ENCODE measurements at places on chromosomes 6 and 20.
A peak's percentile ranks its signal among the peaks of the same experiment; 100 is the strongest.

DNA sequence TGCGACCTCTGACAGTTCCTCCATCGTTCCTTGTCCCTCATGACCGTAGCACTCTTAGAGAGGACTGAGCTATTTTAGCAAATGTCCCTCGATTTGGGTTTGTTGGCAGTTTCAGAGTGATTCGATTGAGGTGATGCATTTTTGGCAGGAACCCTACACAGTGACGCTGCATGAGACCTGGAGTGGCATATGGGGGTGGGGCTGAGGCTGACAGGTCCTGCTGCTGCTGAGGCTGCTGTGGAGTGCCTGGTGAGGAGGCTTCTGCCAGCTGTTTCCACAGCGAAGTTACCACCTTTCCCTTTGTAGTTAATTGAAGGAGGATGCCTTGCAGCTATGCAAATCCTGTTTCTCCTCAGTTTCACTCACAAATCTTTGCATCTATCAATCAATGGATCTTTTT, 19.8 kb downstream of the PXDC1 start:
- no peak for DNase-seq

GRCh38 chr20:13205425-13205824, 15.6 kb upstream of the ISM1 start:
- DNase-seq = no peak

- DNase-seq = peak; percentile 41
These were observed 61.7 kb downstream of the TCP11 start for GRCh38 chr6:35079311-35080000.

GRCh38 chr6:169269180-169270076, 15.8 kb upstream of the THBS2 start:
- peak; percentile 31 for DNase-seq

GRCh38 chr6:13733178-13733887, 21.7 kb upstream of the RANBP9 start:
- no peak for DNase-seq

DNA sequence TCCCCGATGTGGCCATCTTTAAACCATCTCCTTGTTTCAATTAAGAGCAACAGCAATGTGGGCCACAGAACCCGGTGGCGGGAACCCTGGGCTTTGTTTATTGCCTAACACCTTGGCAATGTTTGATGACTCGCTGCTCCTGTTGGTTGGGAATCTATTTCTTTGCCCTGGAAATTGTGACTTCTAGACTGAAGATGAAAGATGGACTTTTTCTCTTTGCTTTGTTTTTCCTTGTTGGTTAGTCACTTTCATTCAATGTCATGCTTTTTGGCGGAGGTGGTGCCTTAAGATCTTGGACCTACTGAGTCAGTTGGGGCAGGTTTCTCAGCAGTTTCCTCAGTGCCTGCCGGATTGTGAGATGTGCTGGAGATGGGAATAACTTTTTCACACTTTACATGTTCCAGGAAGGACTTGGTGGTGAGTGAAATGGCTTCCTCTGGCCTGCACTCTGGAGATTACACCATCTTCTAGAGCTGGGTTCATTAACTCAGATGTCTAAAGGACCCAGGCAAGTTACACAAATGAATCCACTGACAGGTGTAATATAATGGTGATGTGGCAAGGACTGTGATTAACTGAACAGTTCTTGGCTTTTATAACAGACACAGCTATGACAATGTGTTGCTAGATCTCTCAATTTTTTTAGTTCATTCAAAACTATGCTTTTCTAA, 56.3 kb downstream of the TSHZ2 start:
- DNase-seq = no peak

DNA sequence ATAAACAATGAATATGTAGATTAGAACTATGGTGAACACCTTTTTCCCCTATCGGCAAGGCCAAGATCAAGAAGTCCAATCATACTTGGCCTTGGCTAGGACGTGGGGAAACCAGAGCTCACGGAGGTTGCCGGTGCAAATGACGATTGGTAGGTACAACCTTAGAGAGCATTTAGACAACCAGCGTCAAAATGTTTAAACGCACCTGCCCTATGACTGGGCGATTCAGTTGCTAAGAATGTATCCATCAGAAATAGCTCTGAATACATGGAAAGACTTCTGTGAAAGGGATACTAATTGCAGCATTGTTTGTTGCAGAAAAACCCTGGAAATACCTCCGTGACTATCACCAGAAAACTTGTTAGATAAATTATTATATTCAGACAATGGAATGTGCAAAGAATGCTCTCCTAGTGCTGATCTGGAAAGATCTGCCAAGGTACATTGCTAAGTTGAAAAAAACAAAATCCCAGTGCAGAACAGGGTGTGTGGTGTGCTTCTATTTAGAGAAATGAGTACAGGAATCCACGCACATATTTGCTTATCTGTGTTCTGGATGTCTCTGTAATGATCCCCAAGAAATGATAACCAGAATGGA, 48.0 kb upstream of the PTPN1 start:
- no peak for DNase-seq

DNA sequence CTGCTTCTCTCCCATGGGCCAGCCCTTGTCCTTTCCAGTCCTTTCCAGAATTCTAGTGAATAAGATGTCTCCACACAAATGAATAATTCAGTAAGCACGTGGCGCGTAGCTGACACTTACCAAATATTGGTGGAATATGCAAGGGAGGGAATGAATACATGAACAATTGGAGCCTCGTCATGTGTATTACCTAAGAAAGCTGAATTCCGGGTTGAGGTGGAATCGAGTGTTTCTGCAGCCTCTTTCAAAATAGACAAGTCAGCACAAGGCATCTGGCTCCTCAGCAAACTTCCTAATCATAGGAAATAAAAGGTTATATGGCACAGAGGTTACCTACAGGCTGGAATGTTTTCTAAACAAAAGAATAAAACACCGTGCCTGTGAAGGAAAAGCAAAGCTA, 47.0 kb upstream of the NT5E start:
- DNase-seq = no peak

- DNase-seq = no peak
These were observed 95.9 kb downstream of the SSR1 start for GRCh38 chr6:7216941-7217621.

DNA sequence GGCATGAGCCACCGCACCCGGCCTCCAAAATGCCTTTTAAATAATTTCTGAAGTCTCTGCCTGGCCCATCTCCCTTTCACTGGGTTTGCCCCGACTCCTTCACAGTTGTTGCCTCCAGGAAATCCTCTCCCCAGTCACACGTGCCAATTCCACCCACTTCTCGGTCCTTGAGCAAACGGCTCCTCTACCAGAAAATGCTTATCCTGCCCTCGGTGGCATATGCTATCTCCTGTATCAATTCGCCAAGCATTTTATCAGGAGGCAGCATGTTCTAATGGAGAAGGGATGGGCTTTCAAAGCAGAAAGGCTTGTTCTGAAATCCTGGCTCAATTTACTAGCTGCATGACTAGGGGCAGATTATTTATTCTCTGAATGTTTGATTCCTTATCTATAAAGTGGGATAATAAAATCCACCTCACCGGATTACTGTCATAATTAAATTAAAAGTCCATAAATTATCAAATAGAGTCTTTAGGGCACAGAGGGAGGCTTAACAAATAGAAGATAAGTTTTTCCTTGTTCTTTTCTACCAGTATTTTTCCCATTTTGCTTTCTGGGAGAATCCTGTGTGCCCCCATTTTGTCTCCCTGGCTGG, 66.3 kb downstream of the PPP1R3G start:
- DNase-seq = no peak

- DNase-seq = no peak
These were observed at the start of gene DCDC2 for GRCh38 chr6:24357336-24358218. Gene DCDC2 (minus strand): TSS chr6:24358059. CDS start chr6:24357750, 309 bp downstream.

DNA sequence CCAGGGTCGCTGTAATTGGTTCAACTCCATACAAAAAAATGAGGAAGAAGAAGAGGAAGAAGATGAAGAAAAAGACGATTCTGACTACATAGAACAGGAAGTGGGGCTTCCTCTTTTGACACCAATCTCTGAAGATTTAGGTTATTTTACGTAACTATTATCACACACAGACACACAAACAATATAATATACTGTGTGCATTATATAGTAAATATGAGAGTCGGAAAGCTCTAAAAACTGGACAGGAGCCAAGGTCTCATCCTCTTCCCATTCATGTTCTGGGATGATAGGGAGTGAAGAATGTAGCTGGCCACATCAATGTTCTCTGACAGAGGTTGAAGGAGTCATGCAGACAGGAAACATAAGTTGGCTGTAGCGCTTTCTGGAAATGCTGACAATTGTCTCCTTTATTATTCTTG, 13.3 kb downstream of the RSPH4A start:
- DNase-seq = no peak

DNA sequence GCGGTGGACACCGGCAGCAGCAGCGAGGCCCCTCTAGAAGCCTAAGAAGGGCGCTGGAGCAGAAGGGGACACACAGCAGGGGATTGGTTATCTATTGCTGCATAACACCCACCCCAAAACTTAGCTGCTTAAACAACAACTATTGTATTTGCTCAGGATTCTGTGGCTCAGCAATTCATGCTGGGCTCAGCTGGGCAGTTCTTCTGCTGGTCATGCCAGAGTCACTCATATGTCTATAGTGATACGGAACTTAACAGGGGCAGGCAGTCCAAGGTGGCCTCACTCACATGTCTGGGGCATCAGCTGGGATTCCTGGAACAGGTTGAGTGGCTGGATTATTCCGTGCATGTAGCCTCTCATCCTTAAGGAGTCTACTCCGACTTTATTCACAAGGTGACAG, 17.6 kb upstream of the PPP1R16B start:
- no peak for DNase-seq

DNA sequence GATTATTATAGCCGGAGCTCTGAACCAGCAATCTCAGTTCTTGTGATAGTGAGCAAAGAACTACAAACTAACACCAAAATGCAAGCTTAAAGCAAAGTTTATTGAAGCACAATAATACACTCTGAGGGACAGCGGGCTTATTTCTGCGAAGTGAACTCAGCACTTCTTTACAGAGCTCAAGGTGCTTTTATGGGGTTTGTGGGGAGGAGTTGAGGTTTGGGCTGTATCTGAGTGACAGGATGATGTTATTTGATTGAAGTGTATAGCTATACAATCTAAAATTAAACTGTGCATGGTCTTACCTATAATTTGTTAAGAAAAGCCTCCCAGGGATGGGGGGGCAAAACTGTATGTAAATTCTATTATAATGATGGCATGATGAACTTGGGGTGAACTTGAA, 1.0 kb upstream of the HFE start:
- DNase-seq = no peak

DNA sequence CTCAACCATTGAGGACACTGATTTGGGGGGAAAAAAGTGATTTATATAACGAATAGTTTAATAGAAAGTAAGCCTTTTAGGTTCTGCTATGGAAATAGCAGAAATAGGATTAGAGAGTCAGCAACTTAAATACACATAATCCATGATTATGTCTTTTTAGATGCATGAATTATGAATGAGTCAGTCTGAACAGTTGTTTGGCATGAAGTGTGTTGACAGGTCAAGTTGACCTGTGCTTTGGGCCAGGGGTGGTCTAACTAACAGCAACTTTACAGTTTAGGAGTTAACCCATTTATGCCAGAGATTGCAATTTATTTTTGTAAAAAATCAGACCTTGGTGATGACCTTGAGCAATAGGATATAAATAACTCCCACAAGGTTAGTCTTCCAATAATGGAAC, 191.3 kb downstream of the MTFR2 start:
- DNase-seq = no peak

- DNase-seq = no peak
These were observed 17.9 kb downstream of the TLDC2 start for GRCh38 chr20:36893801-36894200.

DNA sequence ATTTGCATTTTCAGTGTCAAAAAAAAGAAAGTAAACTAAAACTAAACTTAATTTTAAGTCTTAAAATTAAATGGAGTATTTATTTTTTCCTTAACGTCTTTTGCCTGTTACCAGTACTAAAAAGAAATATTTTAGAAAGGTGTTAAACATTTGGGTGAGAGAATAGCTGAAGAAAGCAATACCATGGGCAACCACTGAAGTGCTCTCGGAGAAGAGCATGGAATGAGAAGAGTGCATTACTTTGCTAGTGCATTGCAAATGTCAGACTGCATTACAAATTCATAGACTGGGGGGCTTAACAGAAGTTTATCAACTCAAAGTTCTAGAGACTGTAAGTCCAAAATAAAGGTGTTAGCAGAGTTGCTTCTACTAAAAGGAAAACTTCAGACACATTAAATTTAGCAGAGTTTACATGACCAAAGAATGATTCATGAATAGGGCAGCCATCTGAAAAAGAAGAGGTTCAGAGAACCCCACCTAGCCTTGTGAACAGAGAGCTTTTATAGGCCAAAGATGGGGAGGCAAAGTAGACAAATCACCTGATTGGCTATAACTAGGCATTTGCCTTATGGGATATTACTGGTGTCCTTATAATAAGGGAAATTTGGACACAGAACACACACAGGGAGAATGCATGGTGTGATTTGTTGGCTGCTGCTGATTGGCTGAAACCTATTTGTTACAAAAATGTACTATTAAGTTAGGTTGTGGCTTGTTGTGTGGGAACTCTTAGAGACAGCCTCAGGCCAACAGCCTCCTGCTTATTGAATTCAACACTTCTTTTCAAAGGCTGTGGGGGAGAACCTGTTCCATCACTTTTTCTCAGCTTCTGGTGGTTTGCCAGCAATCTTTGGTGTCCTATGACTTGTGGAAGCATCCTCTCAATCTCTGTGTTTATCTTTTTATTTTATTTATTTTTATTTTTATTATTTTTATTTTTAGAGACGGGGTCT, 106.7 kb upstream of the RREB1 start:
- DNase-seq = no peak

DNA sequence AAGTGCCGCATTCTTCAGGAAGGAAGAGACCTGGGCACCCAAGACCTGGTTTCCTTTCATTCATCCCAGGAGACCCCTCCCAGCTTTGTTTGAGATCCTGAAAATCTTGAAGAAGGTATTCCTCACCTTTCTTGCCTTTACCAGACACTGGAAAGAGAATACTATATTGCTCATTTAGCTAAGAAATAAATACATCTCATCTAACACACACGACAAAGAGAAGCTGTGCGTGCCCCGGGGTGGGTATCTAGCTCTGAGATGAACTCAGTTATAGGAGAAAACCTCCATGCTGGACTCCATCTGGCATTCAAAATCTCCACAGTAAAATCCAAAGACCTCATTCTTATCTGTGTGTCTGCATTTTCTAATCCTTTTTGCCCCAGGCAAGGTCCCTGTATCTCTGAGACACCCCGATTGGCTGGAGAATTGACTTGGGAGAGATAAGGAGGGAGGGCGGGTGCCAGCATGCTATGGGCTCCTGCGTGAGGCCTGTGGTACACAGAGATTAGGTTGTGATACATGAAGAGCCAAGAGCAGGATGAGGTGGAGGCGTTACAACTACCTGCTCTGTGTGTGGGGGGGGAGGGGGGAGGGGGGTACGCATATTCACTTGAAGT, 4.8 kb downstream of the MUC21 start:
- no peak for DNase-seq

DNA sequence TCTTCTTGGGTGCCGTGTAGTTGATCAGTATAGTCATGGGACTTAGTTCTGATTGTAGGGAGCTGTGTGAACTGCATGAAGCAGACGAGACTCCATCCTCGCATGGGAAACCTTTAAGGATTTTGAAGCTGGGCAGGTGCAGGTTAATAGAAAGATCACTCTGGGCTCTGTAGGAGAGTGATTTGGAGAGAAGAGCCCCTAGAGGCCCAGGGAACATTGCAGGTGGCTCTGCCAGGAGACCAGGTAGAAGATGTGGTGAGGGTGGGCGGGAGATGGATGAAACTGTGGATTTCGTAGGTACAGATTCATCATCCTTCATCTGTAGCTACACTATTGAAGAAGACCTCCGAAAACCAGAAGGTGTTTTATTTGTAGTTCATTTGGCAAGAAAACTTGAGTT, 53.3 kb downstream of the UTRN start:
- no peak for DNase-seq

GRCh38 chr20:24492031-24492607, 22.7 kb downstream of the SYNDIG1 start:
- DNase-seq = no peak

GRCh38 chr20:2946988-2947961, 74.0 kb downstream of the PTPRA start:
- no peak for DNase-seq
